Naive thymus-derived CD8-positive, alpha-beta T cell (primary cell): ENCODE measurements at places on chromosomes 12 and 14. TPM values are rescaled to one million over a fixed set of nuclear protein-coding genes. Genes with fewer than 3 reads are reported as not detected.

Gene VRTN
- total RNA-seq = not detected

Gene NEUROD4
- total RNA-seq = not detected

DNA sequence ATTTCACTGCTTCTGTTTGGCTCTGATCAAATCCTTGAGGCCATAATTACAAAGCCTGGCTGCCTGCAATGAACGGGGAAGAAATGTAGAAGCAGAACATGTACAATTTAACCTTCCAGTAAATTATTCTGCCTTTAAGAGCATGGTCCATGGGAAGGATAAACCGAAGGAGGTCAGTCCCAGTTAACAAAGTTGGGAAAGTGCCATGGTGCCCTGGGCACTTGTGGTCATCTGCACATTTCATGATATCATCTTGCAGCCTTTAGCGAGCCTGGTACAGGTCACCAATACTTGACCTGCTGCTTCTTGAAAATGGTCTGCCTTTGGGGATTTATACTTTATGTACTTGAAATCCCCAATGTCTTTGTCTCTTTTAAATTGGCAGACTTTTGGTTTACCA lies 175.9 kb upstream of the KITLG start:
- no peak overlapping the region for H3K27ac ChIP-seq
- H3K36me3 ChIP-seq = no peaks in the 10 kb centered on the region
- H3K4me1 ChIP-seq = no peaks in the 10 kb centered on the region

Gene PRR4
- 2.5 TPM for total RNA-seq

DNA sequence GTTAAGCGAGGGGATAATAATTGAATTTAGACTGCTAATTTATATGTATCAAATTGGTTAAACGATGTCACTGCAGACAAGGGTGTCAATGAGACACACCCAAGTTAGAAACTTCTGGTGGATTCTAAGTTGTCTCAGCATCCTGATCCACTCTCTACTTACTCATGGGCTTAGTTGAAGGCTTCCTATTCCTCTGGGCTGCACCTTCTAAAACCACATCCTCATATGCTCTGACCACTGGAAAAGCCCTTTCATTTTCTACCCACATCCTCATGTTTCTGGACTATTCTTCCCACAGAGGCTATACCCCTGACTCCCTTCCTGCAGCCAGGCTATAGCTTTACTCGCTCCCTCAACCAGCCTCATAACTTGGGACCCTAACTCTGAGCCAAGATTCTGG lies 493.8 kb downstream of the VRK1 start:
- no peaks in the 10 kb centered on the region for H3K36me3 ChIP-seq
- H3K4me1 ChIP-seq = peaks cover 16% of the 10 kb centered on the region
- H3K27me3 ChIP-seq = peaks cover 12% of the 10 kb centered on the region

Gene KRT80
- total RNA-seq = not detected

Gene SLCO1C1
- total RNA-seq = not detected

GRCh38 chr14:76647697-76648298 lies 113.5 kb upstream of the VASH1 start:
- DNase-seq = peak; percentile 19
- H3K27ac ChIP-seq = no peak overlapping the region
- H3K4me3 ChIP-seq = no peak overlapping the region
- no peaks in the 10 kb centered on the region for H3K36me3 ChIP-seq

Gene C14orf39
- total RNA-seq = not detected

DNA sequence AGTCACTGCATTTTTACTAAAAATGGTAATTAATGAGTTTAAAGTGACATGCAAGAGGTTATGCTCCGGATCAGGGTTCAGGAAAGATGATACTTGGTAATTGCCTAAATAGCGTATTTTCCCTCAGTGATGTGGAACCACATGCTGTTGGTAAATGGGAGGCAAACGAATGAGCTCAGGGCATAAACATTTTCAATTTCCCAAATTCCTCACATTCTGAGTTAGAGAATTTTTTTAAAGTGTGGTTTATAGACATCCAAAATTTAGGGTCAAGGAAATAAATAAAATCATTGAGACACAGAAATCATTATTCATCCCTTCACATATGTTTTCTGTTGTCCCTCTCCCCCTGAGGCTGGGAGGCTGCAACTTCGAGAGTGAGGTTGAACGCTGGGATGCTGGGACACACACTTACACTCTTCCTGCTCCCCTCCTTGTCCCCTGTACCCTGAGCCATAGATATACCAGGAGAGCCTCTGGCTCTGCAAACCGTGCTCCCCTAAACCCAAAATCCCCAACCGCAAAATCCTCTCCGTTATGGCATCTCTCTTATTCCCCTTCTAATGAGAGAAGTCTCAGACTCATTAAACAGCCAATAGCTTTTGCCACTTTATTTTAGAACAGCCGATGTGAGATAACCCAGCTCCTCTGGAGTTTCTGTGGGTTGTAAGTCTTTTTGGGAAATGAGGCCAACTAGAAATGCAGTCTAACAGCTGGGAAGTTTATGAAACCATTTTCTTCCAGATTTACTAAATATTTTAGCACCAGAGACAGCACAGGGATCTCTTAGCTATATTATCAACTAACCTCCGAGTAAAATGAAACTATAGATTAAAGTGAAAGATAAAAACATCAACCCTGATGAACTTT lies 21.4 kb upstream of the ADGRD1 start:
- no peaks in the 10 kb centered on the region for H3K4me1 ChIP-seq
- no peaks in the 10 kb centered on the region for H3K36me3 ChIP-seq
- peaks cover 48% of the 10 kb centered on the region for H3K27me3 ChIP-seq

Gene SERPINA5
- total RNA-seq = not detected

DNA sequence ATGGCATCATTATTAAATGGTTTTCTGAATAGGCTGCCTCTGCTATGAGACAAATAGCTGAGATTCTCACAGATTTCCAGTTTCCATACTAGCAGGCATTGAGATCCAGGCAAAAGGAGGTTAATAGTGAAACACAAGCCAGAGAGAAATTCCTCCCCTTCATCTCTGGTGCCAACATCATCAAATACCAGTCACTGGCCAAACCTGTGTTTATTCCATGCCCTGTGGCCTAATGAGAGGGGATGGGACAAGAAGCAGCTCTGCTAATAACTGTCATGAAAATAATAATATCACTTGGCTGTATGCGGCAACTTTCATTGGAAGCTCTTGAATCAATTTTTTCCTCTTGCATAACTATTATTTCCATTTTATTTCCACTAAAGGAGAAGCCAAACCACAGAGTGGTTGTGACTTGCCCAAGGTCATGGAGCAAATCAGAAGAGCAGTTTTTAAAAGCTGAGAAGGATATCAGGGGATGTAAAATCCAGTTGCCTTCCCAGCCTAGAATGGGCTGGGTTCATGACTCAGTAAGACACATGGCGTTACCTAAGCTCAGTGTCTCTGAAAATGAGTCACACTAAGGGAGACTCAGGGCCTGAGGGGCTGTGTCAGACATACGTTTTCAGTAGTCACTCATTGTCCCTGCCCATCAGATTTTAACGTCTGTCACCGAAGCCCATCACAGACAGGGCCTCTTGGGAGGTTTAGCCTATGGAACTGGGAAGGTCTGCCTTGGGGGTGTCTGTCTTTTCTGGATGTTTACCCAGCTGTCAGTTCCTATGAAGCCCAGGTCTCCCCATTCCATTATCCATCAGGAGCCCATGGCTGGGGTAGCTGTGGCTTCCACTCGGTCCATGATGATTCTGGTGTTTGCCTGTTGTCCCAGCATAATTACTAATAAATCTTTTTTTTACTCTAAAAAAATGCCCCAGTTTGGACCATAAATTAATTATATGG lies 208.8 kb upstream of the EEA1 start:
- DNase-seq = no peak
- H3K27me3 ChIP-seq = no peaks in the 10 kb centered on the region
- H3K4me3 ChIP-seq = no peak overlapping the region
- no peaks in the 10 kb centered on the region for H3K36me3 ChIP-seq

DNA sequence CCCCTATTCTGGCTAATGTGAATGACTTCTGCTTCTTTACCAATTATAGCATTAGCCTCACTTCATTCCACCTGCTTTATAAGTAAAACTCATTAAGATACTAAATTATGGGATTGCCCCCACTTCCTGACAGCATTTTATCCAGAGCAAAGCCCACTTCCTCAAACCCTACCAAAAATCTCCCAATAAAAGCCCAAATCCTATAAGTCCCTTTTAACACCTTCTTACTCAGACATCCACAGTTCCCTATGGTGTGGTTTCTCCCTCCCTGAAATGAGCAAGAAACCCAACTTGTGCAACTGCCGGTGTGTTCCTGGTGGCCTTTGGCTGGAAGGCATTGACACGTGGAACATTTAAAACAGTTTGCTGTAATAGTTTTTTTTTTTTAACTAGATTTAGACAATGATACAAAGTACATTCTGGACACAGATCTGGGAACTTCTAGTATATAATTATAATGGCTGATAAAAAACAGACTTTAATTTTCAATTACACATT lies 53.1 kb downstream of the BRMS1L start:
- no peaks in the 10 kb centered on the region for H3K36me3 ChIP-seq
- no peak for DNase-seq
- no peak overlapping the region for H3K4me3 ChIP-seq
- peak overlapping the region; percentile 48 for H3K27ac ChIP-seq

DNA sequence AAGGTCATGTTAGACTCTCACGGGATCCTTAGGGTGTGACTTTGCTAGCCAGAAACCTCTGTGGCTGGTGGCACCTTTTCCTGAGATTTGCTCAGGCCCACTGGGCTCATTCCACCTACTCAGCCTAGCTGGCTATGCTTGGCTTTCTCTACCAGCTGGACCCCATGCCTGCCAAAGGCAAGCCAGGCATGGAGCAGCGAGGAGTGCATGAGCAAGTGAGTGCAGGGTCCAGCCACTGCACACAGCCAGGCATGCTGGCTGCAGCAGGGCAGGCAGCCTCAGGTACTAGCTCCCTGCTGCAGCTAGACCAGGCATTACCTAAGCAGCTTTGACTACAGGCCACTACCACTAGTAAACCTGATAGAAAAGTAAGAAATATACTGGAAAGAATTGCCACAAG lies 29.7 kb upstream of the PAPLN start:
- peaks cover 2% of the 10 kb centered on the region for H3K4me1 ChIP-seq
- H3K27me3 ChIP-seq = no peaks in the 10 kb centered on the region
- DNase-seq = no peak
- H3K36me3 ChIP-seq = peaks cover 31% of the 10 kb centered on the region
- no peak overlapping the region for H3K27ac ChIP-seq

- DNase-seq = no peak
- peaks cover 6% of the 10 kb centered on the region for H3K4me1 ChIP-seq
- H3K27ac ChIP-seq = no peak overlapping the region
These were observed 154.9 kb downstream of the DYRK2 start for GRCh38 chr12:67803278-67803993.

DNA sequence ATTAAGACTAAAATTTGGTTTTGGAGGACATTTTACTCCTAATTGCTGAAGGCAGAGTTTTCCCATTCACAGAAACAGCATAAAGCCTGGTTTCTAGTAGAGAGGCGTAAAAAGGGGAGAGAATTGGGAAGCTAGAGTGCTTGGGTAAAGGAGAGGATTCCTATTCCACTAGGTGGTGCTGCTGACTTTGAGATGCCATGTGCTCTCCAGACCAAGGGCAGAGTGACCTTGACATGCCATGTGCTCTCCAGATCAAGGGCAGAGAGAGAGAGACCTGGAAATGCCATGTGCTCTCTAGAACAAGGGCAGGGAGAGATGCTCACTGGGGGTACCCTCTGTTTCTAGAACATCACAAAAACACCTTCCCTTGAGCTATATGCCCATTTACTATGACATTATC lies 176.2 kb upstream of the PDZRN4 start:
- no peak overlapping the region for H3K27ac ChIP-seq
- H3K4me3 ChIP-seq = no peak overlapping the region
- DNase-seq = no peak
- peaks cover 4% of the 10 kb centered on the region for H3K27me3 ChIP-seq
- no peaks in the 10 kb centered on the region for H3K36me3 ChIP-seq

DNA sequence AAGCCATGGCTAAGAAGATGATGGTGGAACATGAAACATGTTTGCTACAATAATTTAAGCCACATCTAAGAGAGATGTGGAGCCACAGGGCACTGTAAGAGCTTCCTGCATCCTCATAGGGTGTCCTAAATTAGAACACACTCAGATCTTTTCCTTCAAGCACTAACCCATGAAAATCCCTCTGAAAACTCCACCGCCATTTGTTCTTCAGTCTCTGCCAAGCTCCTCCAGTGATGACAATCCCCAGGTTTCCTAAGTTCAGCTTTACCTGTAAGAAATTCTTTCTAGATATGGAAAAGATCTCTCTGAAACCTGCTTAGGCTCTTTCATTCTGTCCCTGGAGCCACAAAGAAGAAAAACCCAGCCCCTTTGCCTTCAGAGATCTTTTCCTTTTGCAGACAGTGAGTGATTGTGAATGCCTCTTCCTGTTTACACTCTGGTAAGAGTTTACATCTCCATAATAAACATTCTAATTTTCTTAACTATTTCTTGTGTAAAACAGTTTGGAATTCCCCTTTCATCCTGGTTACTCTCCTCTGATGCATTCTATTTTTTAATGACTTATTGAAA lies 907.2 kb downstream of the VRK1 start:
- peak overlapping the region; percentile 89 for H3K27ac ChIP-seq
- H3K27me3 ChIP-seq = no peaks in the 10 kb centered on the region
- DNase-seq = no peak

DNA sequence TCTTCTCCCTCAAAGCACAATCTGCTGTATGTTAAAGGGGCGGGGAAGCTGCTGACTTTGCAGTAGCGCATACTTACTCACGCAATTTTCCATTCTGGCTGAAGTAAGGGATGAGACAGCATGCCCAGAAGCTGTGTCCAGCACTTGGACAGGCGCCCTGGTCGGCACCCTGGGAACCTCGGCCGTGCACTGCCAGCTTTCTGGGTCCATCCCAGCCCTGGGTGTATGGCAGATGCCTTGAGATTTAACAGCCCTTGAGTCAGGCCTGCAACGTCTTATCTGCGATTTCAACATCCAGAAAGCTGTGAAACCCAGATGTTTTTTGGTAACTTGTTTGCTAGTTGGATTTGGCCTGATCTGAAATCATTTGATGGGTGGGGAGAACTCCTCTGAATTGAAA lies 16.1 kb downstream of the EML1 start:
- no peak for DNase-seq
- H3K4me3 ChIP-seq = no peak overlapping the region
- H3K27me3 ChIP-seq = peaks cover 14% of the 10 kb centered on the region
- no peak overlapping the region for H3K27ac ChIP-seq
- H3K36me3 ChIP-seq = no peaks in the 10 kb centered on the region
- no peaks in the 10 kb centered on the region for H3K4me1 ChIP-seq

Gene RAPGEF3
- total RNA-seq = 0.63 TPM

GRCh38 chr14:74608959-74609611 lies 3.0 kb downstream of the LTBP2 start:
- H3K27me3 ChIP-seq = no peaks in the 10 kb centered on the region
- H3K4me3 ChIP-seq = no peak overlapping the region
- peak; percentile 86 for DNase-seq
- peaks cover 20% of the 10 kb centered on the region for H3K4me1 ChIP-seq
- H3K36me3 ChIP-seq = no peaks in the 10 kb centered on the region

Gene ARMH4
- not detected for total RNA-seq
